ENCODE measurements at places on chromosomes 1 and 21.

GRCh38 chr1:207992677-207993236 is 81.8 kb upstream of the CD34 start:
- DNase-seq = no peak

- no peak for DNase-seq
Observed at GRCh38 chr1:52424813-52425212, 20.4 kb downstream of the PRPF38A start.

DNA sequence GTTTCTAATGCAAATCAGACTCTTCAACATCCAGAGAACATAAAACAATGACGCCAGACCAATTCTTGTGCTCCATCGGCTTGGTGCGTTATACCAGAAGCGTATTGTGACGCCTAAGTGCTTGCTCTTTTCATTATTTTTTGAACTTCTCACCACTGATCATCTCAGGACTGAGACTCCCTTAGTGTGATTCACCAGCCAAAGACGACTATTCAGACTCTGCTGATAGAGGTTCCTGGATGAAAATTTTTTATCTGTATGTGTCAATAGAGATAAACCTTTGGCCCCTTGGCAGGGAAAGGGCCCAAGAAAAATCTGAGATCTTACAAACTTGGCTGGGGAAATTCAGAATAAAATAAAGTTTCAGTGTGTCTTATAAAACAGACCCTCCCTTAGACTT is 856 bp upstream of the GREM2 start:
- no peak for DNase-seq

DNA sequence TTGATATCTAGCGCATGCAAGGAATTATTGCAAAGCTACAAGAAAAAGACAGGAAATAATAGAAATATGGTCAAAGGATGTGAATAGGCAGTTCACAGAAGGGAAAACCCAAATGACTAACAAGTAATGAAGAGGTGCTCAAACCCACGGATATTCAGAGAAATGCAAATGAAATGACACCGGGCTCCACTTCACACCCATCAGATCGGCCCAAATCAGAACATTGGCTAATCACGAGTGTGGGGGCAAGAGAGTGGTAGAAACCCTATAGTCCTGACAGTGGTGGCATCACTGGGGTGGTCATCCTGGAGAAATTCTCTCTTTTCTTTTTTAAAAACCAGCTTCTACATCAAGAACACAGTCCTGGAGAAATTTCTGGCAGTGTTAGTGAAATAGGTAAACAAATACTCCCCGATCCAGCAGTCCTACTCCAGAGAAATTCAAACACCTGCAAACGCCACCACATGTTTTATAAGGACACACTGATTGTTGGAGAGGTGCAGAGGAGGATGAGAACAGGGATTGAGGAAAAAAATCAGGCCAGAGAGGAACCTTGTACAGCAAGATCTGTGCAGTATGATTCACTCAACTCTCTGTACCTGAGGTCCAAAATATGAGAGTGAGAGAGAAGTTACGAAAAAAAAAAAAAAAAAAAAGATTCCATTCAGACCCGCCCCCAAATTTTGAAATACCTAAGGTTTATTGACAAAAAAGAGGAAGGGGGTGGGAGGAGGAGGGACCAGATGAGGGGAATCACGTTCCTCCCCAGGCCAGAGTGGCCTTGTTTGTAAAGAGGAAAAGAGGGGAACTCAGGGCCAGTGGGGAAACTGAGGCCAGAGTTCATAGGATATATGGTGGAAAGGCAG is 9.2 kb upstream of the TNFRSF1B start:
- DNase-seq = no peak

GRCh38 chr1:172397221-172397620 is 23.3 kb upstream of the C1orf105 start:
- no peak for DNase-seq

DNA sequence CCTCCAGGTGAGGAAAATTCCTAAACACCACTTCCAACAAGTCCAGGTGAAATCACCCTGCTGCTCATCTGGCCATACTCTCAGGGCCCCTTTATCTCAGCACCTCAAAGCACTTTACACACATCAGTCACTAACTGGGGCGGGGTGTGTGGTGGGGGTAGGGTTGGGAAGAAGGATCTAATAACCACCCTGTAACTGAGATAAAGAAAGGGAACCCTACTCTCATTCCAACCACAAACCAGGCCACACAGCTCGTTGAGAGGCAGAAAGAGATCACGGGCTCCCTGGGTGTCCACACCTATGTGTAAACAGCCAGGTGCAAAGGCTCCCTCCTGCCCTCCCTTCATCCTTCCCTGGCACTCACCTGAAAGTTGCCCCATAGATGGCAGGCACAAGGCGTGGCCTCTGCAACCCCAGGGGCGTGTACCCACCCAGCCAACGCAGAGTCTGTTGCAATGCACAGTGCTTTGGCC is 20.4 kb downstream of the GPR161 start:
- DNase-seq = no peak

- DNase-seq = peak; percentile 12
Observed at GRCh38 chr1:219660666-219661463, 48.0 kb upstream of the ZC3H11B start.

- DNase-seq = no peak
Observed at GRCh38 chr1:192159014-192159413, 752 bp downstream of the RGS18 start.

DNA sequence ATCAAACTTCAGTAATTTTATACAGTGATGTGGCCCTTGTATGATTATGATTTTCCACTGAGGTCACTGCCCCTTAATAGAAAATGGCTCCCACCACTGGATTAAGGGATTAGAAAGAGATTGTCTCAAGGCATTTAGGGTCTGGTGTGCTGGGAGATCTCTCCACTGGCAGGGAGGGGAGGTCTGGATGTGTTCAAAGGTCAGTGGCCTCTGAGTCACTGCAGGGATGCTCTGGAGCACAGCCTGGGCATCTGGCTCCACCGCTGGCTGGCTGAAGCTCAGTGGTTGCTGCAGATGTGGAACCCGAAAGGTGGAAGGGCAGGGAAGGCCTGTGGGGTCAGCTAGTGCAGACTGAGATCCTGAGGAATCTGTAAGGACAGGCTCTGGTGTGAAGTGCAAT is 18.3 kb upstream of the CHI3L1 start:
- no peak for DNase-seq

- DNase-seq = no peak
Observed at GRCh38 chr1:186948535-186948934, 119.8 kb downstream of the PLA2G4A start.

DNA sequence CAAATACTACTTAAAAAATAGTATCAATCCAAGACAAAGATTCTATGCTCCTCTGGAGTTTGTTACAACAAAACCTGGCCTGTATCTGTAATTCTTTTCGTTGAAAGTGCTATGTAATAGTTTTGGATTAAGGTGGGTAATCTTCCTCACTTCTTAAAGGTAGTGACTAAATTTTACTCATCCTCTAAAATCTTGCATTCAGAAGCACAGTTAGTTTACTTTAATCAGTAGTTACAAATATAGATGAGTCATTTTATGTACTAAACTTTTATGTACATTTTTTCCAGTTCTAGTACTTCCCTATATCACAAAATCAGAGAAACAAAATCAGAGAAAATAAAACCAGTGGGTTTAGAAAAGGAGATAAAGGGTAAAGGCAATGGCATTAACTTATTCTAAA is 51.3 kb downstream of the ZNHIT6 start:
- DNase-seq = no peak

DNA sequence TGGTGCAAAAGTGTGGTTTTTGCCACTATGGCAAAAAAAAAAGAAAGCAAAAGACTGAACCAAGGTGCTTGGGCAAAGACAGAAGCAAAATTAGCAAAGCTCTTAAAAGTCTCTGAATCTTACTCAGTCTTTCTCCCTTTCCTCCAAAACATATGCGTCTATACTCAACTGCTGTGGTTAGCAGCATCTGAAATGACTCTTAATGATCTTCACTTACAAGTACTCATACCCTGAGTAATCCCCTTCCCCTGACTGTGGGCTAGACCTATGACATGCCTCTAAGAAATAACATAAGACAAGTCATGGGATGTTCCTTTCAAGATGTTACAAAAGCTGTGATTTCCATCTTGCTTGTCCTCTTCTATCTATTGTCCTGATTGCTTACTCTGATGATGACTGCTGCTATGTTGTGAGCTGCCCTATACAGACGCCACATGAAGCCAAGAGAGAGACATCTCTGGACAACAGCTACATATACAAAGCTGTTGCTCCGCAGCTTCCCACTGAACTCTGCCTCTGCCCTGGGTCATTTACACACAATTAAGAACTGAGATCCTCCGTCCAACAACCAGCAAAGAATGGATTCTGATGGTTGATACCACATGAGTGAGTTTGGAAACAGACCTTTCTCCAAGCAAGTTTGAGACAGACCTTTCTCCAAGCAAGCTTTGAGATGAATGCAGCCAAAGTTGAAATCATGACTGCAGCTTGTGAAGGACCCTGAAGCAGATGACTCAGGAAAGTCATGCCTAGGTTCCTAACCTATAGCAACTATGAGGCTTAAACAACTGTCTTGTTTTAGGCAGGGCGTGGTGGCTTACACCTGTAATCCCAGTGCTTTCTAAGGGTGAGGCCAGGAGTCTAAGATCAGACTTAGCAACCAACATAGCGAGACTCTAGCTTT is 55.2 kb downstream of the PUM1 start:
- no peak for DNase-seq

DNA sequence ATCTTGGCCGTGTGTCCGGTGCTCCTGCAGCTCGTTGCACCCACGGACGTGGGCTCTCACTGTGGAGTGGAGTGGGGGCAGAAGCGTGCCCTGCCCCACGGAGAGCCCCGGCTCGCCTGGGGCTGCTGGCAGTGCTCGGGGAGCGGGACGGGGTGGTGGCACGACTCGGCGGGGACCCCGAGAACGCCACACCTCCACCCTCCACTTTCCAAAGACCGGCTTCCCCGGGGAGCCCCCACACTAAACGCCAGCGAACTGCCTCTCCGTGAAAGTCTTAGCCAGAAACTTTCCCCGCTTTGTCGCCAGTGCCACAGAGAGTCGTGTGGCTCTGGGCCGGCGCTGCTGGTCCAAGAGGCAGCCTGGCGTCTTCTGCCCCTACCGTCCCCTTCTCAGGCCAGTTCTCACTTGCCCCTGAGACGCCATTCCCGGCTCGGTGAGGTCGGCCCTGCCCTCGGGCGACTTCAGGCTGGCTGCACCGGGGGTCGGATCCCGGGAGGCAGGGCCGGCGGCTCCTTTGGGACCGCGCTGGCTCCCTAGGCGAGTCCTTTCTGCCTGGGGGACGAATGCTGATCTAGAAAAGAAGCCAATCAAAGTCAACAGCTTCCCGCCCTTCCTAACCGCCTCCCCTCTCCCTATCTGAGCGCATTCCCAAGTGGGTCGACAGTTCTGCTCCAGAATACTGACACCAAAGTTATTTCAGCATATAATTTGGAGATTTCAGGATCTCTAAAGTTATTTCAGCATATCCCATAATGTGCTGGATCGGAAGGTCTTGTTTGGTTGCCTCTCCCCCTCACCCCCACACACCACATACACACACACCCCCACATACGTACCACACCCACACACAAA is 2.6 kb upstream of the SAMD13 start:
- peak; percentile 30 for DNase-seq

DNA sequence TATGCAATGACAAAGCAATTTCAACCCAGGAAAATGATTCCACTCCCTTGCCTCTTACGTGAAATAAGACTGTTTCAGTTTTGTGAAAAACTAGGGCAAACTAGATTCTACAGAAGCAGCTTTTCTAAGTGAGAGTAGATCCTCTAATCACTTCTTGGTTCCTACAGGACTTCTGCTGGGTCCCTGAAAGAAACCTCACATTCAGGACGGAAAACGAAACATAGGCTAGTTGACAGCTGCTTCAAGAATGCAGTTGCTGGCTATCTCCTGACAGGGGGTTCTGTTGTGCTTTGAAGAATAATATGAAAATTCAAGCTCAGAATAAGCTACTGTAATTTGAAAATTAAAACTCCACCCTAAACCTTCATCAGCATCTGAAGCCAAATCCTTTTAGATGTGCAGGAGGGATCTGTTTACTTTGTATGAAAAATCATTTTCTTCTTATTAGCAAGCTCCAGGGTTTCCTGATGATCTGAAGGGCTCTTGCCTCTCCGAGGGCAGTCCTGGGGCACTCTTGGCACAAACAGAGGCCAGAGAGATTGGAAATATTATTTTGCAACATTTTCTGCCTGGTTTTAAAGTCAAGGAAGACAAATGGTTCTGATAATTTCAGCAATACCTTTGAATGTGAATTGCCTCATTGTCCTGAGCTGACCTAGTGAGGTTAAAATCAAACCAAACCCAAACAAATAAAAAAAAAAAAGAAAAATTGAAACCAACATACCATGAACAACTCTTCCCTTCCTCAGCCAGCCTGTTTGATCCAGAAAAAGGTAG is 55.0 kb downstream of the NTMT2 start:
- no peak for DNase-seq

GRCh38 chr1:46401154-46401913 is 7.2 kb downstream of the FAAH start:
- DNase-seq = no peak

DNA sequence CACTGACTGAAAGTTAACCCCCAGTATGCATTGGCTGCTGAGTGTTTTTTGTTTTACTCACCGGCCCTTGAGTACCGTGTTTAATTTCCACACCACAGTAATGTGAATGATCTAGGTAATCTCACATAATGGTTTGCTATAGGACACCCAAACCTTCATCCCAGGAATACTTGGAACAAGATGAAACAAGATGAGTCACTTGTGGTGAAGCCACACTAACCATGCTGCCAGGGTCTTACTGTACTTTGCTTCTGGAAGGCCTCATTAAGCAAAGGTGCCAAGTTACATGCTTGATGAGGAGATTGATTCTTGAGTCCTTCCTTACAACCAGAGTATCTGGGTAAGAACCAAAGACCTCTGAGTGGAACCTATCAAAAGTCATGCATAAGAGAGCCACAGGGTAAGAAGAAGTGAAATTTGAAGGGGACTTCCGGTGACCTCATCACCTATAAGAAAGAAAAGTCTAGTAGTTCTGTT is 163.3 kb downstream of the NRIP1 start:
- no peak for DNase-seq

GRCh38 chr1:221431961-221432360 is 309.9 kb downstream of the DUSP10 start:
- DNase-seq = no peak

GRCh38 chr1:215140135-215140534 is 57.6 kb downstream of the KCNK2 start:
- no peak for DNase-seq

DNA sequence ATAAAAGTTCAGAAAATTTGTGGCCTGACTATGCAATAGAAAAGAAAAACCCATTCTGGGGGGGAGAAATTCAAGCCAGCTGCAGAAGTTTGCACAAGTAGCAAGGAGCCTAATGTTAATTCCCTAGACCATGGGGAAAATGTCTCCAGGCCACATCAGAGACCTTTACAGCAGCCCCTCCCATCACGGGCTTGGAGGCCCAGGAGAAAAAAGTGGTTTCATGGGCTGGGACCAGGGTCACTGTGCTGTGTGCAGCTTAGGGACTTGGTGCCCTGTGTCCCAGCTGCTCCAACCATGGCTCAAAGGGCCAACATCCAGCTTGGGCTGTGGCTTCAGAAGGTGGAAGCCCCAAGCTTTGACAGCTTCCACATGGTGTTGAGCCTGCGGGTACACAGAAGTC is 42.0 kb downstream of the IL23R start:
- DNase-seq = no peak

DNA sequence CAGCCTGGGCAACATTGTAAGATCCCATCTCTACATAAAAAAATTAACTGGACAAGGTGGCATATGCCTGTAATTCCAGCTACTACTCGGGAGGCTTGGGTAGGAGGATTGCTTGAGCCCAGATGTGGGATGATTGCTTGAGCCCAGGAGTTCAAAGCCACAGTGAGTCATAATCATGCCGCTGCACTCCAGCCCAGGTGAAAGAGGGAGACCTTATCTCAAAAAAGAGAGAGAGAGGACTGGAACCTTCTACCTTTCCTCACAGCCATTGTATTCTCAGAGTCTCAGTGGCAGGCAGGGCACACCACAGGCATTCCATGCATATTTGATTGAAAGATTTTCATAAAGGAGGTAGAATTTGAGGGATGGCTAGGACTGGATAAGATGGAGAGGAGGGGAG is 78.4 kb downstream of the KIF14 start:
- DNase-seq = no peak
